Breast epithelium (tissue), 4 donors: ENCODE measurements at places on chromosomes 4 and X. TPM values are rescaled to one million over a fixed set of nuclear protein-coding genes. Genes with fewer than 3 reads are reported as not detected.

IL15 gene
- 5.1 TPM for total RNA-seq

GPR119 gene
- not detected for total RNA-seq

MAGED4B gene
- total RNA-seq: 2.2 TPM

DNA sequence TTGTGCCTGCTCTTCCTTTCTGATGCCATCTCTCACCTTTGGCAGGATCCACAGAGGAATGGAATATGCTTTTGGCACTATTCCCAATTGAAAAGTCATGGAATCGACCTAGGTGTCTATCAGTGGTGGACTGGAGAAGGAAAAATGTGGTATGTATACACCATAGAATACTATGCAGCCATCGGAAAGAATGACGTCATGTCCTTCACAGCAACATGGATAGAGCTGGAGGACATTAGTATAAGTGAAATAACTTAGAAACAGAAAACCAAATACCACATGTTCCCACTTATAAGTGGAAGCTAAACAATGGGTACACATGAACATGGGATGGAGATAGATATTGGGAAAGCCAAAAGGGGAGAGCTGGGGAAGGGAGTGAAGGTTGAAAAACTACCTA is 58.3 kb upstream of the SMIM31 start:
- H3K27ac ChIP-seq: no peak overlapping the region
- H3K36me3 ChIP-seq: no peaks in the 10 kb centered on the region
- no peaks in the 10 kb centered on the region for H3K27me3 ChIP-seq
- DNase-seq: no peak
- no peaks in the 10 kb centered on the region for H3K4me1 ChIP-seq
- no peak overlapping the region for H3K4me3 ChIP-seq

- H3K36me3 ChIP-seq: no peaks in the 10 kb centered on the region
- DNase-seq: no peak
- H3K4me3 ChIP-seq: no peak overlapping the region
- no peak overlapping the region for H3K27ac ChIP-seq
- no peaks in the 10 kb centered on the region for H3K27me3 ChIP-seq
- H3K4me1 ChIP-seq: no peaks in the 10 kb centered on the region
Measured at GRCh38 chr4:82201303-82201702, 172.5 kb downstream of the HNRNPD start.
